AG04450 (cell line): ENCODE measurements at places on chromosomes 3 and 15. TPM values are rescaled to one million over a fixed set of nuclear protein-coding genes. Genes with fewer than 3 reads are reported as not detected.

Gene GPR156
- 0.22 and 0.31 TPM in 2 replicates for polyA plus RNA-seq

Gene CHL1
- polyA plus RNA-seq: 0.25 and 0.40 TPM in 2 replicates

Gene CLDN16
- polyA plus RNA-seq: 0.04 and 0.25 TPM in 2 replicates

DNA sequence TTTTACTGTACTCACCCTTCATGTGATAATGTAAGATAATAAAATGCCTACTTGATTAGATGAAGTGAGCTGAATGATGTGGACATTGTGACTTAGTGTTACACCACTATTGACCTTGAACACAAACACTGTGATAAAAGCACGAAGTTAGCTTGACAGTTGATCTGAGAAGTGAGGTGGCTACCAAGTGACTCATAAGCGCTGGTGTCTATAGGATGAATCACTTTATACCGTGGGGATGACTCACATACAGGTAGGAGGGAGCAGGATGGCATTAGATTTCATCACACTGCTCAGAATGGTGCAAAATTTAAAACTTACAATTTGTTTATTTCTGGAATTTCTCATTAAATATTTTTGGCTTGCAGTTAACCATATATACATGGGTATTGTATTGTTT, 174.7 kb upstream of the CNTN3 start:
- DNase-seq: no peak

GRCh38 chr3:12751571-12751970, 7.5 kb downstream of the TMEM40 start:
- no peak for DNase-seq

- no peak for DNase-seq
These were observed 18.9 kb upstream of the TIGIT start for GRCh38 chr3:114274929-114275328.
